ENCODE measurements at places on chromosomes 11 and 22.
A peak's percentile ranks its signal among the peaks of the same experiment; 100 is the strongest.

- no peak for DNase-seq
Observed at GRCh38 chr11:76674517-76675400, 4.2 kb upstream of the LRRC32 start.

DNA sequence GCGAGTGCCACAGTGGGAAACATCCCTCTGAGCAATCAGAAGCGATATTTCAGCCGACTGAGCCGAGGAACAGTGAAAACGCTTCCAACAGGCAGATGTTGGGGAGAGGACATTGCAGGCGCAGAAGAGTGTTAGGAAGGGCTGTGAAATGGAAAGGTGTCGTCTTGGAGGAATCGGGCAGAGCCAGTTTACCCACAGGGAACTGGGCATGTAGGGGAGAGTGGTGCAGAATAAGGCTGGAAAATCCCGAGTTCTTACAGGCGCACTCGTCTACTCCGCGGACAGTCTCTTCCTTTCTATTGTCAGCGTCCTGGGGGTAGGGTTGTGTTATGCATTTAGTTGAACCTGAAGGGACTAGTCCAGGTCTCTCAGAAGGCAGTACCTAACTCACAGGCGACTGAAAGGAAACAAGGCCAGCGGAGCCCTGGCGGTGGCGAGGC is 1.1 kb upstream of the APLP2 start:
- no peak for DNase-seq

DNA sequence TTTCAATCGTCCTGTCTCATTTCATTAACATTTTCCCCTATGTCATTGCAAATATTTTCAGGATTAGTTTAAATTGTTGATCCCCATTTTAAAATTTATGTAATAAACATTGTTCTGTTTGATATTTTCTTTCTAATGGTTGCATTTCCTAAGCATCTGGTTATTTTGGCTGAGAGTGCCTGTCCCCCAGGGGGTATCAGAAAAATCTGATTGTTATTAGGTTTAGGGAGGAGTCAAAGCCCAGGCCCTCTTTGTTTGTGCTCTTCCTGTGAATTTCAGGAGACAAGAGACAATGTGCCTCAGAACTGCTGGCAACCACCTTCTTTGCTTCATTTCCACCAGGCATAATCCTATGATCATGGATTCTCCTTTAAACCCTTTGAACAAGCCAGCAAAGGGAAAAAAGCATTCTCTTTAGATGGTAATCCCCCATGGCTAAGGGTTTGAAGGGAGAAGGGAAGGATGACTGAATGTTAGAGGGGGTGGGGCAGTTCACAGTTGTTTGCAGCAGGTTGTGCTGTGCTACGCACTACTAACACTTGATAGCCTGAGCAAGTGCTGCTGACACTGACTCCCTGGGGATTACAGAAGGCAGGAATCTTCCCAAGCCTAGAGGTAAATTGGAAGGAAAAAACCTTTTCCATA is 462.4 kb upstream of the LRRC4C start:
- no peak for DNase-seq

- no peak for DNase-seq
Observed at GRCh38 chr22:50261615-50262459, at the start of gene MAPK12. MAPK12 (minus strand) TSS chr22:50261683; CDS start chr22:50261509, 174 bp downstream.

DNA sequence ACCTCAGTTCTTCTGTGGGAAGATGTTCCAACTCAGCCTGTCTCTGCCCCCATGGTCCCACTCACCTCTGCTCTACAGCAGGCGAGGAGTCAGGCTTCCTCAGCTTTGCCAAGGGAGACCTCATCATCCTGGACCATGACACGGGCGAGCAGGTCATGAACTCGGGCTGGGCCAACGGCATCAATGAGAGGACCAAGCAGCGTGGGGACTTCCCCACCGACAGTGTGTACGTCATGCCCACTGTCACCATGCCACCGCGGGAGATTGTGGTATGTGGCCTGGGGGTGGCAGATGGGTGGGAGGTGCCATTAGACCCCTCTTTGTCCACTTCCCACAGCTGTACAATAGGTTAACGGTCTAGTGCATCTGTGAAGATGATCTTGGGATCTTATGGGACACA is 73.3 kb downstream of the MYO7A start:
- no peak for DNase-seq

DNA sequence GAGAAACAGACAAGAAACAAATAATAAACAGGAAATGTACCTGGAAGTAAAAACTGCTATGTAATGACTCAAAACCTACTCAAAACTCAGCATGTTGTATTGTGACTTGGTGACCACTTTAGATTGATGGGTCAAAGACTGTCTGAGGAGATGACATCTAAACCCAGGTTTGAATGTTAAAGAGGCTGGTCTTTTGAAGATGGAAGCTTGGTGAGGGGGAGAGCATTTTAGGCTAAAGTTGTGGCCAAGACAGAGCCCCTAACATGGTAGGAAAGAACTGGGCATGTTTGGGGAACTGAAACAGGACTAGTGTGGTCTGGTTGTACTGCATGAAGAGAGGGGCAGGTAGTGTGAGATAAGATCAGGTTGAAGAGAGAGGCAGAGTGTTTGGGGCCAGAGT is 85.3 kb upstream of the MYO18B start:
- no peak for DNase-seq

- DNase-seq, result no peak
Observed at GRCh38 chr22:27255580-27255979, 546.0 kb downstream of the MN1 start.

GRCh38 chr11:117290809-117291396 is at the start of gene BACE1-AS:
BACE1-AS (plus strand) TSS chr11:117291346.
- no peak for DNase-seq

DNA sequence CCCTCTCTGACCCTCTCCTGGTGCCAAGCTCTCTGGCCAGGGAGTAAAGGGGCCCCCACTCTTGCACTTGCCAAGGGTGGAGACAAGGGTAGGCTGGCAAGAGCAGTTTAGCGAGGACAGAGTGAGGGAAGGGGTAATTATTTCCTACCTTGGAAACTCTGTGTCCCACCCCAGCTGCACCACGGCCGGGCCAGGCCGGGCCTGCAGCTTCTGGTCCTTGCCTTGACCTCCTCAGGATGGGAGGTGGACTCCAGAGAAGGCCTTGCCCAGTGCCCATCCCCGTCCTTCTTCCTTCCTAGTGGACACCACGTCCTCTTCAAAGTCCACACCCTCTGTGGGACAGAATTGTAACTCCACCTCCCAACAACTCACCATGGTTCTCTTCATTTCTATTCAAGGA is 18.4 kb upstream of the OSBPL5 start:
- no peak for DNase-seq

DNA sequence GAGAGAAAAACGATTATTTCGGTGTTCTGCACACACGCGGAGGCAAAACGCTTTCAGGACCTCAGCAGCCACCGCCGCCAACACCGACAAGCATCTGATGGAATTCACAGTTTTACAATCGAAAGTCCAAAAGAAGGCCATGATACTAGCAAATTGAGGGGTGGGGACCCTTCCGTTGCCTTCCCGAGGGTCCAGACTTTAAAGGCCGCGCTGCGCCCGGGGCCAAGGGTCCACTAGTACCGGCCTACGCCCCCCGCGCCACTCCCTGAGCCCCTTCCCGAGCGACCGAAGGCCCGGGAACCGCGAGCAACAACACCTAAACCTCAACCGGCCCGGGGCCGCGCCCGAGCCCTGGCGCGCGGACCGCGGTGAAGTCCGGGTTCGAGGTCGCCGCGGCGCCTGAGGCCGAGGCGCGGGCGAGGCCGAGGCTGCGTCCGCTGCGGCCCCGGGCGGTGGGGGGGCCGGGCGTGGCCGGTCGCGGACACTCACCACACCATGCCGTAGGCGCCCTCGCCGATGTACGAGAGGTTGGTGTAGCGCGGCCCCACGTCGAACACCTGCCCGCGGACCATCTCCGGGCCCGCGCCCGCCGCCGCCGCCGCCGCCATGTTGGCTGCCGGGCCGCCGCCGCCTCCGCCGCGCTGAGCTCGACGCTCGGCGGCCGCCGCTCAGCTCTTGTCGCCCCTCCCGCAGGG is 465 bp downstream of the MAPK1 start:
- peak; percentile 23 for DNase-seq

DNA sequence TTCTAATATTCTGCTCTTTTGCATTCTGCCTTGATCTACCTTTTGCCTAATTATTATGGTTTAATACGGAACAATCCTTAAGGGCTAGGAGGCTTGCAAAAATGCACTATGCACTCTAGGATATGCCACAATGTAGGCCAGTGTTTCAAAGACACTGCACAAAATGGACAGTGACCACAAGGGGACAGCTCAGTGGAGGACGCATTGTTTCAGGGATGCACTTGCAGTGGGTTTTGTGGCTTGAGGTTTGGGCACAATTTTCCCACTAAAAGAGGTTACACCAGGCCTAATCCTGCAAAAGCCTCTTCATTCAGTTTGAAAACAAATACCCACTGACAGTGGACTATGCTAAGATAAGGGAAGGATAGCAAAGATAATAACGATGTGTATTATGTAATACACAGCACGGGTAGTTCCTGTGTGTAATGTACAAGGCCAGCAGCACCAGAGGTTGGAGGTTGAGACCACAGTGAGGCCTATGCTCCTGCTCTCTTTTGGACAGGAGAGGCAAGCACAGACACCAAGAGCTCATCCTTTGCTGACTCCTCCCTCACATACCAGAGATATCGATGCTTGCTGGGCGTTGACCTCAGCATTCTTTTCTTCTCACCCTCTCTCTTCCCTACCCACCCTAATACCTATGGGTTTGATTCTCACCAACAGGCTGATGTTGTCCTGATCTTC is 12.7 kb downstream of the MAP6 start:
- DNase-seq, result no peak

- DNase-seq, result peak; percentile 18
Observed at GRCh38 chr11:78081583-78081982, 1.9 kb upstream of the NDUFC2 start.

GRCh38 chr22:41951898-41952474 is at the start of gene SMIM45:
SMIM45 (plus strand) TSS chr22:41952150.
- DNase-seq, result no peak

All from CD4-positive, alpha-beta T cell treated with Interleukin-21 for 1 hour (primary cell).